ENCODE measurements at places on chromosomes 1 and 21. TPM values are rescaled to one million over a fixed set of nuclear protein-coding genes. Genes with fewer than 3 reads are reported as not detected.

DNA sequence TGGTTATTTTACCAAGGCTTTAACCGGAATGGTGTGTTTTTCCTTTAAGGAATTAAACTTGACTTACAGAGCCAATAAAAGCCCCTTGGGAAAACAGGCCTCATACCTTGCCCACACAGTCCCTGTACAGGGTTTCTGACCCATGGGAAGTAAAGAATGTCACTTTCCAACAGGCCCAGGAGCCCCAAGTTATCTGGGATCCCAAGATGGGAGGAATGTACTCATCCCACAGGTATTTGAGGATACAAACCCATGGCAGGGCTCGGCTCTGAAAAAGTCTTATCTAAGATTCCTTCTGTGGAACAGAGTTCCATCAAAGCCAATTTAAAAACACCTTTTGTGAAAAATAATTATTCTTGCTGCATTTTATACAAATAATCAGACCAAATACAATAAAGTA is 15.3 kb upstream of the COX20 start:
- DNase-seq: no peak

GRCh38 chr1:4963251-4963650 is 308.8 kb downstream of the AJAP1 start:
- DNase-seq: peak; percentile 42

DNA sequence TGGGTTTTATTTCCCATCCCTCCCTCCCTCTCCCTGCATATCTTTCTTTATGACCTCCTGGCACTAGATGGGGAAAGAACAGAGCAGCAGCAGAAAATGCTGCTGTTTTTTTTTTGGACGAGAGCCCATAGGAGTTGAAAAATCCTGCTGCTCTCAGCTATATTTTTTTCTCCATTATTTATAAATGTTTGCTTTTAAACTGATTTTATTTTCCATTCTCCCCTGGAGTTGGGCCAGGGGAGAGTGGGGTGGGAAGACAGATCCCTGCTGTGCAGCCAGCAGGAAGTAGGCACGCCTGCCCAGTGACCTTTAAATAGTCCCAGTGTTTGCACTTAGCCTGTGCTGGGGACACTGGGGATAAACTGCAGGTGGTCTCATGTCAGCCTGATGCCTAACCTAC is 17.4 kb downstream of the SFT2D2 start:
- no peak for DNase-seq

DNA sequence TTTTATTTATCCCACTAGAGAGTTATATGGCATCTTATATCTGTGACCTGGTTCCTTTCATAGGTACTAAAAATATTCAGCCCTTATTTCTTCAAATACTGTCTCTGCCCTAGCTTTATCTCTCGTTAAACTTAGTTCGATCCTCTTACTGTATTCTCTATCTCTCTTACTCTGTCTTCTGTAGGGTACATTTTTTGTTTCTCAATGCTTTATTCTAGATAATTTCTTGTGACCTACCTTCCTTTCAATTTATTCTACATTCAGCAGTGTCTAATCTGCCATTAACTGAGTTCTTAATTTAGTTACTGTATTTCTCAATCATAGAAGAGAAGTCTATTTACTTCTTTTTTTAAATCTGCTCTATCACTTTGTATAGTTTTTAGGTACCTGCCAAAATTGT is 1.8 kb upstream of the ZFP69 start:
- no peak for DNase-seq

MXRA8 gene
- 139 TPM for total RNA-seq

IL19 gene
- total RNA-seq: not detected

Measured in astrocyte (in vitro differentiated cells and primary cell).